Type B pancreatic cell (in vitro differentiated cells): ENCODE measurements at places on chromosomes 12 and 14. TPM values are rescaled to one million over a fixed set of nuclear protein-coding genes. Genes with fewer than 3 reads are reported as not detected.

DNA sequence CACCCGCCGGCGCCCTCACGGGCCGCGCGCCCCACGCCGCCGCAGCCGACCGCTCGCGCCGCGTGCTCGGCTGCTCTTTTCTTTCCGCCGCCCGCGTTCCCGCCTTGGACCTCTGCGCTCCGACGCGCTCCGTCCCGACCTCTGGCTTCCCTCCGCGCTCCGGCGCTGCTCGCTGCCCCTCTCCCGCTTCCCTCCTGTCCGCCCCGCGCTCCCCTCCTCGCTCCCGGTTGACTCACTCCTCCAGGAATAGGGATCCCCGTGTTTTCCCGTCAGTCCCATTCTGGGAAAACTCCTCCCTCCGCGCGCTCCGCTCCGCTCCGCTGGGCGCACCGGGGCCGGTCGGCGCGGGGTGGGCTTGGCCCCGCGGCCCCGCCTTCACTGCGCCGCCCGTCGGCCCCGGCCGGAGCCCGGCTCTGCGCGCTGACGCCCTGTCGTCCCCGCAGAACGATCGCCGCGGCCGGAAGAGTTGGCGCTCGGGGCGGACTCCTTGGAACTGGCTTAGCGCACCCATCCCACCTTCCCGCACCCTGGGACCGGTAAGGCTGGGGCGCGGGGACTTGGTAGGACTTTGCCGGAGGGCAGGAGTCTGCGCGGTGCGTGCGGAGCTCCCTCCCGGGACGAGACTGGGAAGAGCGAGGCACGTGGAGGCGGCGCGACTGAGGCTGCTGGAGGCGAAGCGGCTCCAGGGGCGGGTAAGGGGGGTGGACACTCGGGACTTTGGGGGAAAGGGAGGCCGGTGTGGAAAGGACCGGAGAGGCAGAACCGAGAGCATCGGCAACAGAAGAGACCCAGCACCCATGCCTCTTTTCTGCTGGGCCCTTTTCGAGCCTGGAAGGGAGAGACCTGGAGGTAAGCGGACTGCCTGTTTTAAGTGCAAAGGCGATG is 550 bp downstream of the TEAD4 start:
- no peak for DNase-seq
- peak overlapping the region; percentile 86 for H3K4me3 ChIP-seq
- H3K27ac ChIP-seq: peak overlapping the region; percentile 89
- peaks cover 46% of the 10 kb centered on the region for H3K27me3 ChIP-seq
- peaks cover 22% of the 10 kb centered on the region for H3K4me1 ChIP-seq
- H3K36me3 ChIP-seq: peaks cover 8% of the 10 kb centered on the region

- no peak overlapping the region for H3K4me3 ChIP-seq
- peaks cover 34% of the 10 kb centered on the region for H3K4me1 ChIP-seq
- H3K27me3 ChIP-seq: peaks cover 41% of the 10 kb centered on the region
Observed at GRCh38 chr14:91261115-91261514, 16.6 kb upstream of the GPR68 start.

GRCh38 chr12:120470150-120470784 is 719 bp upstream of the SRSF9 start:
- H3K27me3 ChIP-seq: no peaks in the 10 kb centered on the region
- no peak for DNase-seq
- H3K27ac ChIP-seq: peak overlapping the region; percentile 87

The CMA1 gene
- total RNA-seq: not detected in 2 replicates
